ENCODE measurements at places on chromosomes 11 and 22.
A peak's percentile ranks its signal among the peaks of the same experiment; 100 is the strongest.

DNA sequence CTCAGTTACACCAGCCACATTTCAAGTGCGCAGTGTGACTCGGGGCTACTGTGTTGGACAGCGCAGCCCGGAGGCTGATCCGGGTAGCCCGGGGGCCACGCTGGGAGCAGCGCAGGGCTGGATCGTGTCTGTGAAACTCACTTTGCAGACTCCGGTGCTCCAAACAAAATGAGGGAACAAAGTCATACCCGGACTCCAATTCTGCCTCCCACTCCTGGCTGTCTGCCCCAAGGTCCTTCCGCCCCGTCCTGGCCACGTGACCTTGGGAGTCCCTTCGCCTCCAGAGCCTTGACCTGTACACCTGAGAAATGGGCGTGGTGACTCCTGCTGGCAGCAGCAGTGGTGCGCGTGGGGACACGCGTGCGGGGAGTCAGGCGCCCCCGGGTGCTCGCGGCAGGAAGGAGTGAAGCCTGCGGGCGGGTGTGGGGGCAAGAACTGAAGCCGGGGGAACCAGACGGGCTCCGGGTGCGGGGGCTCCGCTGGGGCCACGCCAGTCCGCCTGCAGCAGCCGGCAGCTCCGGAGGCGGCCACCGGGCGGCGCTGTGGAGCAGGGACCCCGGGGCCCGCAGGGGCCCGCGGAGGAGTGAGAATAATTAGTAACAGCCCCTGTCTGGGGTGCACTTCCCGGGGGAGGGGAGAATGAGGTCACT is 42.4 kb downstream of the KCNJ4 start:
- peak; percentile 43 for DNase-seq

DNA sequence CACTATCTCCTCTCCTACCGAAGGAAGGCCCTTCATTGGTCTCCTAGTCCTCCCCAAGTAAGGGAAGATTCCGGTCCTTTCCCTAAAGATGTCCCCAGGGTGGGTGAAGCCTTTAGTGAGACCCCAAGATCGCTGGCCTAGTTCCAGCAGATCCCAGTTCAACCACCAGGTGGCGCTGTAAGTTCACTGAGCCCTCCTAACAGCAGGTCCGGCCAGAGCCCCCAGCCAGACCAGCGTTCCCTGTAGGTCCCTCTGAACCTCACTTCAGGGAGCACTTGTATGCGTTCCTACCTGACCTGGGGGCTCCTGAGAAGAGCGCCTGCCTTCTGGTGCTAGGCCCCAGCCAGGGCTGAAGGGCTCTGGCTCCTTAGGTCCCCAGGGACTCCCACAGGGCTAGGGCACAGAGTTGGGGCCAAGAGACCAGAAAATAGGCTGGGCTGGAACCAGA is 38.1 kb downstream of the LMO1 start:
- DNase-seq: peak; percentile 80

- no peak for DNase-seq
Measured at GRCh38 chr11:7672276-7672959, 882 bp downstream of the CYB5R2 start.

- DNase-seq: no peak
Measured at GRCh38 chr22:35044607-35045390, 21.2 kb upstream of the ISX start.

- no peak for DNase-seq
Measured at GRCh38 chr22:25174156-25174887, 25.3 kb upstream of the CRYBB3 start.

DNA sequence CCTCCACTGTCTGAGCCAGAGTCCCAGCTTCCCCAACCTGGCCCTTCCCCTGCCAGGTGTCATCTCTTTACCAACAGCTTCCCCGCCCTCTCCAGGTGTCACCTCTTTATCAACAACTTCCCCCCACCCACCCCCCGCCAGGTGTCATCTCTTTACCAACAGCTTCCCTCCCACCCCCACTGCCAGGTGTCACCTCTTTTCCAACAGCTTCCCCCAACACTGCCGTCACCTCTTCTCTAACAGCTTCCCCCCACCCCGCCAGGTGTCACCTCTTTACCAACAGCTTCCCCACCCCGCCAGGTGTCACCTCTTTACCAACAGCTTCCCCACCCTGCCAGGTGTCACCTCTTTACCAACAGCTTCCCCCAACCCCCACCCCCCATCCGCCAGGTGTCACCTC is 29.8 kb upstream of the TTLL12 start:
- no peak for DNase-seq
